ENCODE measurements at places on chromosomes 6 and 20.

DNA sequence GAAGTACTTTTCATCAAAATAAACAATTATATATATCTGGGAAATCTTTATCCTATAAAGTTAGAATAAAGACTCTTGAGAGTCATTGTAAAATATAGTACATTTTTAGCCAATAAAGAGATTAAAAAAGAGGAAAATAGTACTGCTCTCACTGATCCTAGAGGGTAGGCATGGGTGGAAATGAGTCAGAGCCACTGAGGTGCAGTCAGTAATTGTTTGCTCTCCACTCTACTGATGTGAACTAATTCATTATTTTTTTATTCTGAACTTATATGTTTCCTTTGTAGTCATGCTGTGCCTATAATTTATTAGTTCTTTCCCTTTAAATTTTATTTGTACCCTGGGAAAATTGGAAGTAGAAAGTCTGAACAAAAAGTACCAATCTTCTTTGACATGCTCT, 1359.4 kb upstream of the GJE1 start:
- DNase-seq, result no peak

GRCh38 chr6:149046822-149047246, 270.7 kb upstream of the TAB2 start:
- DNase-seq, result no peak

DNA sequence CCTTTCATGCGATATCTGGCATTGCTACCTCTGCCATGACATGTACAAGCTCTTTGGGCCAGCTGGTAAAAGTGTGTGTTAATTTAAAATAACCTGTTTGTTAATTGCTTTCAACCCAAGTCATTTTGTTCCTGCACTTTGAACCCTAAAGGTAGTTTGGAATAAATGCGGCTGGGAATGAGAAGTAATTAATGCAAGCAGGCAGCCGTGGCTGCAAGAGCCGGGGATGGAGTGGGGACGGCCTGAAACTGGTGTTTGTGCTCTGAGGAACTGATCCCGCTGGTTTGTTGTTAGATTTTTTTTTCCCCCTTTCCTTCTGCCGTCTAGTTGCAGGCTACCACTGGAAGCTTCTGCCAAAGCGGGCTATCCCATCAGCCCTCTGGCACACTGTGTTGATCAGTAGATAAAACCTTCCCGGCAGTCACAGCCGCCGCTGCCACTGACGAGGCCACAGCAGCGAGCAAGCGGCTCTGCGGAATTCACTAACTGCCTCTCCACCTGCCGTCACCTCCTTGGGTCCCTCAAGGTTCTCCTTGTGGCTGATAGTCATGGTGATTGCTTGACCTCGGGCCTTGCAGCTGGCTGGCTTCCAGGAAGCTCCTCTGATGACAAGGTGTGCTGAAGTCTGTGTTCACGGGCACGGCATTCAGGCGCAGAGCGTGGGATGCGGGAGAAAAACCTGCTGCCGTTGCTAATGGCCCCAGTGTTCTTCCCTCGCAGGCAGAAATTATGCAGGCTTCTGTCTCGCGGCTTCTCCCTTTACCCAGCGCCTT, 315.9 kb downstream of the TFAP2A start:
- DNase-seq, result no peak

DNA sequence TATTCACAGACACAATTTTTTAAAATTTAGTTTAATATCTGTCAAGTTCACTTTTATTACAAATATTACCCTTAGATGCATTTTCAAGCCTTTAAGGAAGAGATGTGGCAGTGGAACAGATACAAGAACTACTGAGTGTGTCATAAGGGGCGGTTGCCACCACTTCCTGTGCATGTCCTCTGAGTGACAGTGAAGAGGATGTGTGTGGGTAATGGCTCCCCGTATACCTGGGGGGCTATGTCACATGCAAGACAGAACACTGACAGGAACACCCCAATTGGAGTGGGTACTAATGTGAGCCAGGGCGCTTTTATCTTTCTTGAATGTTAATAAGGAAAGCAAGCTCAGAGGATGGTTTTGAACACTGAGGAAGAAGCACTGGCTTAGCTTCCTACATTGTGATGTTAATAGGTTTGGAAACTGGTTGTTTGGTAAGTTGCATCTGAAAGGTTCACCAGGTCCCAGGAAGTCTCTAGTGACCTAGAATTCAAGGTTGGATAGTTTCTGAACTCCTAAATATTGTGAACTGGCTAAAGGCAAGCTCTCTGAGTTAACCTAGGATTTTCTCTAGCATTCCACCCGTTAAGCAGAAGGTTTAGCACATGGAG, 83.4 kb upstream of the ASF1A start:
- DNase-seq, result no peak

DNA sequence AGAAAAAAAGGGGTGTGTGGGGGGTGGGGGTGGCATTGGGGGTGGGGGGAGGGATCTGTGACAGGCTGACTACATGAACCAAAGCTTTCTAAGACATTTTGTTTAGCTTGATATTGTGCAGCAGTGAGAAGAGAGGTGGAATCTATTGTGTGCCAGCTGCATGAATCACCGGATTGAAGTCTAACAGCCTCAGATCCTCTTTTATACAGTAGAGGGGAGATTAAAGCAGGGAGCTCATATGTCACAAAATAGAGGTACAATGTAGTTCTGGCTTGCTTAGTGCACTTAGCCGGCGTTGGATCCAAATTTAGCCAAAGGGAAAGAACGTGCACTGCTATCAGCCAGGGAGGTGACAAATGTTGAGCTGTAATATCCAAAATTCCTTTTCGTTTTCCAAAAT, 404.2 kb upstream of the CITED2 start:
- no peak for DNase-seq

DNA sequence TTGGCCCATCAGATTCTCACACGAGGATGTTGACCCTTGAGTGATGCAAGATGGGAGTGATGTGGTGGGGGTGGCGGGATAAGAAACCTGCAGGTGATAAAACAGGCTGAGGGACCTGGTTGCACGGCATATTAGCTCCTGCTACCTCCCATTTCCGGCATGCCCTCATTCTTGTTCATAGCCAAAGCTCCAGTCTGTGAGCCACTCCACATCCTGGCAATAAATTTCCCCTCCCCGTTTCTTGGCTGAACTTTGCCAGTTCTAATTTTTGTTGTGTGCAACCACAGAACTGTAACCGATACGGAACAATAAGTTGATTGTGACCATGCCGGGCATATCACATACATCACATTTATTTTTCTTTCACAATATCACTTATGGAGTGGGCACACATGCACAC, 41.6 kb upstream of the NFATC2 start:
- DNase-seq, result no peak

GRCh38 chr20:396252-396618, 11.9 kb upstream of the RBCK1 start:
- DNase-seq, result no peak

DNA sequence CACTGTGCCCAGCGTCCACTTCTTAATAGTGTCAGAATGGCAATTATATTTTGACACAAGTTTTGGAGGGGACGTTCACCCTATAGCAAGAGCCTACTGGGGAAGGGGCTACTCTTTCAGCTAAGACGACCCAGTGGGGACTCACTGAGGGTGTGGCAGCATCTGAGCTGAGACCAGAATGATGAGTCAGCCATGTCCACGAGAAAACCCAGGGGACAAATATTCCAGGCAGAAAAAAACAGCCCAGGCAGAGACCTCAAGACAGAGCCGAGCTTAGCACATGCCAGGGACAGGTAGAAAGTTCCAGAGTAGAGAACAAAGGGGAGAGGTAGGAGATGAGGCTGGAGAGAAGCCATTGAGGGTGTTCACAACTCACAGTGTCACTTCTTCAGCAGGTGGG, 11.2 kb downstream of the CNBD2 start:
- DNase-seq, result no peak

- no peak for DNase-seq
Measured at GRCh38 chr6:33843131-33844121, 39.6 kb upstream of the MLN start.

DNA sequence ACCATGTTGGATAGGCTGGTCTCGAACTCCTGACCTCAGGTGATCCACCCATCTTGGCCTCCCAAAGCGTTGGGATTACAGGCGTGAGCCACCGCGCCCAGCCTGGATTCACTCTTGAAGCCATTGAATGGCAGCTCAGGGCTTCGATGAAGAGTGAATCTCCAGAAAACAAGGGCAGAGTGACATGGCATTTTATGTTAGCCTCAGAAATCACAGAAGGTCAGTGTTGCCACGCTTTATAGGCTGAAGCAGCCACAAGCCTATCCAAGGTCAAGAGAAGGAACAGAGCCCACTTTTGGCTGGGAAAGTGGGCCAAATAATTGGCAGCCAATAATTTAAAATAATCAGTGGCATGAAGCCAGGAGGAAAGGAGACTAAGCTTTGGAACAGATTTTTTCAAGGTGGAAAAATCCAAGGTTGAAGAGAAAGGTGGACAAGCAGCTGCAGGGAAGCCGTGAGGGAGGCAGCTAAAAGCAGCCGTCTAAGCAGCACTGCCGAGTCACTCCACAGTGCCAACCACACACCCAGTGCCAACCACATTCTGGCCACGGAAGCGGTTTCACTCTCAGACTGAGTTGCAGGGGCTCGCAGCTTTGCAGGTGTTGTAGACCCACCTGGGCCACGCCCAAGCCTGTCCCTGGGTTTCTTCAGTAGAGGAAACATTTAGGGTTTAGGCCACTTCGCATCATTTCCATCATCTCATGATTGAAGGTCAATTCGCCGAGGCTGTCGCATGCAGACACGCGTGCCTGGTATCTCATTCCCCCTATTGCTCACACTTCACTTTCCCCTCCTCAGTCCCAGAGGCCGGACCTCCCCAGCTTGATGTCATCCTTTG, 17.4 kb upstream of the AVP start:
- no peak for DNase-seq

DNA sequence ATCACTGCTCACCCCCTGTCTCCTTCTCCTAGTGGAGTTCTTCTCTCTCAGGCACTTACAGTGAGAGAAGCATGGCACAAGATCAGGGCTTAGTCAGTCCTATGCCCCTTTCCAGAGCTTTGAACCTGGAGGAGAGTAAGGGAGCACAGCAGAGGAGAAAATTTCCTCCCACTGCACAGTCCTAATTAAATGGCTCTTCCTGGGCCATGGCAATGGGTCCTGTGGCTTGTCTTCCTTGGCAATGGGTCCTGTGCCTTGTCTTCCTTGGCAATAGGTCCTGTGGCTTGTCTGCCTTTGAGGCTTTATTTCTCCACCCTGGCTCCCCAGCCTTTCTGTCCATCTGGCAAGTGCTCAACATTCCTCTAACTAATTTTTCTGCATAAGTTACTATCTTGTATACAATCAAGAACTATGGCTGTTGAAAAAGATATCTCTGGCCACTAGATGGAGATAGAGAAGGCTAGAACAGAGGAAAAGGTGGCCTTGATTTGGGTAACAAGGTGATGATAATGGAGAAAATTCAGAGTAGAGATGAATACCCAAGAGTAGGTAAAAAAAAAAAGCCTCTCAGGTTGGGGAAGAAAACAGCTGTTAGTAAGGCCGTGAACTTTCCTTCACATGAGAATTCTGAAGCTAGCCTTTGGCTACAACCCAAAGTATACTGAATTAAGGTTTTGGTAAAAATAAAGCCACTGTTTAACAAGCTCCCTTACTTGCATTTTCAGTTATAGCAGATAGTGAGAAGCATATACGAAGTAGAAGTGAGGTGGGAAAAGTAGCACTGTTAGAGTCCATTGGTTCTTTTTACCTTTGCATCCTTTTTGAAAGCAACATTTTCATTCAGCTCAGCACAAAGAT, 504.9 kb downstream of the DOK5 start:
- peak; percentile 10 for DNase-seq

DNA sequence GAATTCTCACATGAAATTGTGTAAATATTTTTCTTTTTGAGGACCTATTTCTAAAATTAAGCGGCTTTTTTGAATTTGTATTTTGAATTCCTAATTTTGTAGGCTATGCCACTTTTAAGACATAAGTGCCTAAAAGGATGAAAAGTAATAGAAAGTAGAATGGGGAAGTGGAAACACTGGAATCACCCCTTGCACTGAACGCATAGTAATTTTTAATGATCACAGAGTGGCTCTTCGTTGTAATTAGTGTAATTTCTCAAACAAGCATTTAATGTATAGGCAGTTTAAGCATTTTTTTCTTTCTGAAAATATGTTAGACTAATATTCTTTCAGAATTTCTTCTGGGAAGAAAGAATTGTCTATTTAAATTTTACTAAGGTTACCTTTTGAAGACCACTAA, 73.2 kb downstream of the ARID1B start:
- DNase-seq, result no peak

DNA sequence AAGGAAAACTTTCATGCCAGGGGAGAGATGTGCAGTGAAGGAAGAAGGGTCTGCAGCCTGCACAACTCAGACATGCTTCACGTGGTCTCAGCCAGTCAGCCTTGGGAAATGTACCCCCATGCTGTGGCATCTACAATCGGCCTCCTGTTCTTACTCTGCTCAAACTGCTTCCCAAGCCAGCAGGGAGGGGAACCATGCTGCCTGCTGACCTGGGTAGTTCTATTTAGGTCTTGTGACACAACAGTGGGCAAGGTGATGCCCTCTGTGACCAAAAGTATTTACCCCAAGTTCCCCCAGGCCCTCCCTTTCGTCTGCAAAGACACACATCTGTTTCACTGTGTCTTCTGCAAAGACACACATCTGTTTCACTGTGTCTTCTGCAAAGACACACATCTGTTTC, 106.9 kb downstream of the SLC23A2 start:
- DNase-seq, result no peak

- no peak for DNase-seq
Measured at GRCh38 chr6:4039348-4039747, 39.6 kb downstream of the FAM217A start.

GRCh38 chr20:49483696-49484123, 1.2 kb upstream of the KCNB1 start:
- DNase-seq, result no peak

DNA sequence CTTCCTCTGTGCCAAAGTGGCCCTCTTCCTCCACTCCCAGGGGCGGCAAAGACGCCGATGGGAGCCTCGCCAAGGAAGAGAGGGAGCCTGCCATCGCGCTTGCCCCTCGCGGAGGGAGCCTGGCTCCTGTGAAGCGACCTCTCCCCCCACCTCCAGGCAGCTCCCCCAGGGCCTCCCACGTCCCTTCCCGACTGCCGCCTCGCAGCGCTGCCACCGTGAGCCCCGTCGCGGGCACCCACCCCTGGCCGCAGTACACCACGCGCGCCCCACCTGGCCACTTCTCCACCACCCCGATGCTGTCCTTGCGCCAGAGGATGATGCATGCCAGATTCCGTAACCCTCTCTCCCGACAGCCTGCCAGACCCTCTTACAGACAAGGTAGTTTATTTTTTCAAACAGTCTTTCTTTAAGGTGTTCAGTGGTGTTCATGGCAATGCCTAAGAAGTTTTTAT, 64.9 kb downstream of the FNDC1 start:
- no peak for DNase-seq

GRCh38 chr6:157328108-157328692, 4.9 kb upstream of the TMEM242 start:
- DNase-seq, result no peak

DNA sequence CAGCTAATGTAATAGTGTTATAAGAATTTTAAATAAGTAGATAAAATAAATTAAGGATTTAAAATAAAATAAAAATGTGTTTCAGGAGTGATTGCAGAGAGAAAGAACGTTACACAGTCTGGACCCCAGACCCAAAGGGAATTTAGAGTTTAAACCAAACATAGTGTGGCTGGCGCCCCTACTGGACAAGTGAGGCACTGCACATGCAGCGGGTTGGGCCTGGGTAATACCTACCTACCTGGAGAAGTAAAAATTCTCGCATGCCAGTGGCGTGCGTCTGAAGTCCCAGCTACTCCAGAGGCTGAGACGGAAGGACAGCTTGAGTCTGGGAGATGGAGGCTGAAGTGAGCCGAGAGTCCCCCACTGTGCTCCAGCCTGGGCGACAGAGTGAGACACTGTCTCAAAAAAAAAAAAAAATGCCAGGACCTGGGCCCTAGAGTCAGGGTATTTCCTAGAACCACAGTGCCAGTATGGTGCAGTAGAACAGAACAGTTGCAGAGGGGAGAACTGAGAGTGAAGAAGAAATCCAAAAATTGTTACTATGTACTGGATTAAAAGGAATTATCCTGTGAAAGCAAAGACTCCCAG, 71.4 kb upstream of the TCF21 start:
- no peak for DNase-seq
